HT-29 (cell line): ENCODE measurements at places on chromosomes 7 and 10.
A peak's percentile ranks its signal among the peaks of the same experiment; 100 is the strongest.

DNA sequence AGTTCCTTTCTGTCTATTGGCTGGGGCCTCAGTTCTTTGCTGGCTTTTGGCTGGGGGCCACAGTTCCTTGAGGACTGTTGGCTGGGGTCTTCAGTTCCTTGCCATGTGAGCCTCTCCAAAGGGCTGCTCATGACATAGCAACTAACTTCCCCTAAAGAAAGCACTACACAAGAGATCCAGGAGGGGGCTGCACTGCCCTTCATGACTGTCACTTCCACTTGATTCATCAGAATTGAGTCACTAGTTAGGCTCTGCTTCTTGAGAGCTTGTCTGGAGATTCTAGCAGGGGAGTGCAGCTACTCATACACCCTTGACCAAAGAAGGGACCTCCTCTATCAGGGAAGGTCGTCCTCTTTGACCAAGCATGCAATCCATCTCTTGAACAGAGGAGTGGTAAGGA is 38.0 kb upstream of the MKX start:
- DNase-seq = peak; percentile 59

- DNase-seq = no peak
Observed at GRCh38 chr10:62054408-62054807, 152.9 kb downstream of the ARID5B start.

GRCh38 chr7:75823198-75823910 is 9.7 kb upstream of the CCL24 start:
- no peak for DNase-seq

GRCh38 chr7:131893631-131894340 is 337.4 kb upstream of the PODXL start:
- no peak for DNase-seq

- DNase-seq = no peak
Observed at GRCh38 chr7:98985945-98986344, 107.6 kb downstream of the TRRAP start.

- no peak for DNase-seq
Observed at GRCh38 chr10:29748109-29748650, 113.4 kb upstream of the SVIL start.

GRCh38 chr7:24017519-24017918 is 266.5 kb upstream of the NPY start:
- DNase-seq = no peak

GRCh38 chr10:22030421-22030820 is 26.9 kb upstream of the DNAJC1 start:
- DNase-seq = no peak

DNA sequence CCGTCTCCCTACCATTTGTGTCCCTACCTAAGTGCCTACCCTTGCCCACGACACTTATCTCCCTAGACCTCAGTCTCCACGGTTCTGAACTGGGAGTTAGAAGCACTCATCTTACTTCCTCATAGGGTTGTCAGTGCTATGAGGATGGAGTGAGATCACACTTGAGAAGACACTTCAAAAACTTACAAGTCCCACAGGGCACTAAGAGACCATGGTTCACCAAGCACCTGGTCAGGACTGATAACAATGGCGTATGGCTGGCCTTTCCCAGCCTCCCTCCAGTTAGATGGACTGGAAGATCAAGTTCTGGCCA is 43.2 kb downstream of the KCNMA1 start:
- DNase-seq = no peak

GRCh38 chr7:15236952-15237351 is 324.9 kb downstream of the AGMO start:
- DNase-seq = no peak

- no peak for DNase-seq
Observed at GRCh38 chr7:46383605-46384004, 462.5 kb upstream of the IGFBP3 start.

- DNase-seq = no peak
Observed at GRCh38 chr7:130940326-130940725, 206.3 kb upstream of the KLF14 start.

DNA sequence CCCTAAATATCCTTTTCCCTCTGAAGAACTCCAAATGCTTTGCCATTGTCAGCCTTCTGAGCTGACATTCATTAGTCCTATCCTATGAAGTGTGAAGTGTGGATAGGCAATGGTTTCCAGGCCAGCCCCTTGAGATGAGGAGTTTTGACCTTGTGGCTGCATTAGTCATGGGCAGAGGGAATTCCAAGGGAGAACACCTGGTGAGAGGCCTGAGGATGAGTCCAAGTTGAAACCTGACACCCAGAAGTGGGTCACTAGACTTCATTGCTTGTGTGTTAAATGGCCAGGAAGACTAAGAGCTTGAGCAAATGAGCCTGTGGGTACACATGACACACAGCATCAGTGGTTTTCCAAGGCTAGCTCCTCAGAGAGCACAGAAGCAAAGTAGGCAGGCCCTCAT is 260.8 kb downstream of the SKAP2 start:
- no peak for DNase-seq

DNA sequence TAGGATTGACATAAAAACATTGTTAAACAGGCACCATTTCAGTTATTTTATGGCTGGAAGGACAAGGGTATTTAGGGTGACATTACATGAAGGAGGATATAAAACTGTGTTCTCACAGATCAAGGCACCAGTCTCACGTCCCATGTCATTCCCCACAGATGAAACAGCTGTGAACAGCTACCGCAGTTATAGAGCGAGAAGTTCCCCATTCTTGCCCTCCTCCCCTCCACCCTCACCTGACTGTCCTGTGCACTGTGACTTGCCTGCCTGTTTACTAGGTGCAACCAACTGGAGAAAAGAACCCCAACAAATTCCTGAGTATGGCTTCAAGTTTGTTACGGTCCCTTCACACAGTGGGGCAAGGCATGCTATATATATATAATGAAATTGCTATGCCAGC is 141.6 kb downstream of the SND1 start:
- no peak for DNase-seq

- no peak for DNase-seq
Observed at GRCh38 chr10:101446071-101446470, 92.1 kb downstream of the BTRC start.

DNA sequence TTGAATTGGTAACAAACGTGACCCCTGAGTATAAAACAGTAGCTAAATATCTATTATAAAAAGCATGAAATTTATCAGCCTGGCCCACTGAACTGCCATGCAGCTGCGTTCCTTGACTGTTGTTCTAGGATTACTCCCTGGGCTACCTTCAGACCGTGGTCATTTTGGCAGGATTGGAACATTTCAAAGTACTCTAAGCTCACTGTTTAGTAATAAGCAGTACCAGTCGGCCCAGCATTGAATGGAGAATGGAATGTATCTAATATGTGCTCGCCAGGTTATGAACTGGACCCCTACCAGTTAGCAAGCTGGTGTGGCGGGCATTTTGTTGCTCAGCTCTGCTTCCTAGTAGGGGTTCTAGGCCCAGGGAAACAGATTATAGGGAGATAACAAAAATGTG is 112.2 kb downstream of the SEMA3C start:
- no peak for DNase-seq

GRCh38 chr10:113313048-113313602 is 239.7 kb upstream of the HABP2 start:
- DNase-seq = no peak
